ENCODE measurements at places on chromosomes 11 and 22.

DNA sequence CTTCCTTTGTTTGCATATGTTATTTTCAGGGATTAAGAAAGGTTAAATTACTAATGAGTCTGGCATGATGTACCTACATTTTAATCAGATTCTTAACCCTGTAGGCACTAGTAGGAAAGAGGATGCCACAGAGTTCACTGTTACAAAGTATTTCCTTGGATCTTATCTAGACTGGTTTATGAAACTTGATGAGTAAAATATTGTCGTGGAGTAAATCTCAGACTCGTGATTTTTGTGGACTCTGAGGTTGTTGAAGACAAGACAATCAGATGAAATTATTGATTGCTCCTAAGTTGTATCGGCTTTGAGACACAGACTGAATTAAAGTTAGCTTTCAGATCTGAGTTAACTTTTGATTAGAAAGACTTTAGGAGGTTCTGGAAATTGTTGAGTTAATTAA, 6.0 kb downstream of the KMT2A start:
- no peak for DNase-seq

DNA sequence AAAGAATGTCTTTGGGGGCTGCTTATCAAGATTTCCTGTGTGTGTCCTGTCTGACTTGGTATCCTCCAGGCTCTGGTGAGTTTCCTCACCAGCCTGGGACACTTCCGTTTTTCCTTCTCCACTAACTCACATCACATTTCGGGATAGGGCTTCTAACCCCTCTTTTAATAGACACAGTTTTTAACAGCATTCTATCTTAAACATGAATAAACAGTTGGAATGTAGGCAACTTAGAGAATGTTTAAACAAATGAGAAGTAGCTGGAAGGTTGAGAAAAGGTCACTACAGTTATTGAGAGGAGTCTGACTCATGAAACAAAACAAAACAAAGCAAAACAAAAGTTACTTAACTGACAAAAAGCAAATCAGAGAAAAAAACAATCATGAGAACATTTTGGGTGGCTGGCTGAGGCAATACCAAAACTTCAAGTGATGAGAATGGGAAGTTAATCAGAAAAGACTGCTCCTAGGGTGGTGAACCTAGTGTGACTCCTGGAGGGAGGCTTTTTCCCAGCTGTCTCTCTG, 64.7 kb upstream of the CTSC start:
- DNase-seq = no peak

GRCh38 chr22:50537765-50538164, 7.9 kb upstream of the KLHDC7B start:
- no peak for DNase-seq

GRCh38 chr11:37505406-37505805, 907.4 kb upstream of the RAG2 start:
- DNase-seq = no peak

DNA sequence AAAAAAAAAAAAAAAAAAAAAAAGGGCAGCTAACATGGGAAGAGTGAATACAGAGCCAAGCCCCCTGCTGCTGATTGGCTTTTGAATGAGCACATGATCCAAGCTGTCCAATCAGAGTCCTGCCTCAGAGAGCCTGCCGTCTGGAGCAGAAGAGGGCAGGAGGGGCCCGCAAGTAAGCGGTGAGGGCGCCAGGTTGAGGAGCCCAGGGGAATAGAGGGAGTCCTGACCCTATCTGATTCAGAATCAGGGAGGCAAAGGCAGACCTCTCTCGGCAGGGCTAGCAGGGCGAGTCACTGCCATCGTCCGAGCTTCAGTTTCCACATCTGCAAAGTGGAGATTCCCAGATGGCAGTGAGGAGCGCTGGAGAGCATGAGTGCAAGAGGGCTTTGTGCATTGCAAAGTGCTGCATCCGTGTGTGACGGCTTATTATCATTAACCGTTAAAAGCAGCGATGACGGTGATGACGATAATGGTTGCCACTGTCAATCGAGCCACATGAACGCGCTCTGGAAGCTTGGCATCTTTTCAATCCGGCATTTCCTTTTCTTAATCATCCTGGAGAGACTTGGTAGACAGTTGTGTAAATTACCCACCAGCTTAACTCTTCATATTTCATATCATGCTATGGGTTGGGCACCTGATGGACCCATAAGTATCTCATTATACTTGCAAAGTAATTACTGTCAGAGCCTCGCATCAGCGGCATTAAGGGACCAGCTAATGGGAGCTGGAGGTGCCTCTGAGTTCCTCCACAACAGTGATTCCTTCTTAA, 68.6 kb upstream of the ATXN10 start:
- DNase-seq = peak; percentile 75

GRCh38 chr11:10925149-10925926, 67.5 kb upstream of the ZBED5 start:
- no peak for DNase-seq

- DNase-seq = no peak
Measured at GRCh38 chr11:47132490-47132889, 44.2 kb downstream of the ARFGAP2 start.

GRCh38 chr11:102347462-102348370, 702 bp downstream of the BIRC2 start:
- DNase-seq = peak; percentile 13

DNA sequence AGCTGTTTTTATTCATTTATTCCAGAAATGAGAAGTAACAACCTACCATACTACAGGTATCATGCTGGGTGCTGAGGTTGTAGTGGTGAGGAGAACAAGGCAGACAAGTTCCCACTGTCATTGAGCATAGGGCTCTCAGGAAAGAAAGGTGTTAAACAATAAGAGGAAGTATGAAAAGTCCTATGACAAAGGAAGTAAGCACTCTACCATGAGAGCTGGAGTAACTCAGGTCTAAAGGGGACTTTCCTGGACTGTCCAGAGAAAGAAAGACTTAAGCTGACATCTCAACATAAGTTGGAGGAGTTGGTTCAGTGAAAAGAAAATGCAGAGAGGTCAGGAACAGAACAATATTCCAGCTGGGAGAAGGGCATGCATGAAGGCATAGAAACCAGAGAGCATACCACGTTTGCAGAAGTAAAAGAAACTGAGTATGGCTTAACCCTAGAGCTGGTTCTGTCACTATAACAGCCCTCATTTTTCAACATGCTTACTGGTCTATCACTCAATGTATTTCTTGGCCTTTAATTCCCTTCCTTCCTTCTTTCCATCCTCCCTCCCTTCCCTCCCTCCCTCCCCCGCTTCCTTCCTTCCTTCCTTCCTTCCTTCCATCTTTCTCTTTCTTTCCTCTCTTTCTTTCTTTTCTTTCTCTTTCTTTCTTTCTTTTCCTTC, 137.8 kb upstream of the BDNF start:
- DNase-seq = no peak
